Activated CD8-positive, alpha-beta memory T cell treated with anti-CD3 and anti-CD28 coated beads, Interleukin-2, amount 50 U/mL, for 4 hours (primary cell): ENCODE measurements at places on chromosomes 11 and 22.

- no peak for DNase-seq
These were observed 53.7 kb downstream of the PPP6R2 start for GRCh38 chr22:50396751-50397370.

GRCh38 chr22:41048791-41049717 is 43.3 kb upstream of the EP300 start:
- DNase-seq: no peak

GRCh38 chr22:24408630-24409029 is 18.8 kb upstream of the ADORA2A start:
- no peak for DNase-seq

- DNase-seq: no peak
These were observed 22.7 kb upstream of the ADORA2A start for GRCh38 chr22:24404561-24405275.

- DNase-seq: no peak
These were observed 484.6 kb downstream of the CNTN5 start for GRCh38 chr11:99505316-99505715.

DNA sequence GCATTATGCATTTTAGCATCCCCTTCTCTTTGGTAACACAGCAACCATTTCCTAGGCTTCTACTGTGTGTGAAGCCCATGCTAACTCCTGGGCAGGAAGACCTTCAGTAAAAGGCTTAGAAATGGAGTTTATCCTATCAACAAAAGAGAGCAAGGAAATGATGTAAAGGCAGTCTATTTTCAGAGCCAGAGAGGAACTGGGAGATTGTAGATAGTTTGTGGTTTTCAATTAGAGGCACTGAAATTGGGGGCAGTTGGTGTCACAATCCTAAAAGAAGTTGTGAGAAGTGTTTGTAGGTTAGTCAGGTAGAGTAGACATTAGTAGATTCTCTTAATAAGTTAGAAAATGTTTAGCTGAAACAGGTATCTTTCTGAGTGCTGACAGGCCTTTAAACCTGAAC is 7.1 kb downstream of the ACAD8 start:
- DNase-seq: no peak

DNA sequence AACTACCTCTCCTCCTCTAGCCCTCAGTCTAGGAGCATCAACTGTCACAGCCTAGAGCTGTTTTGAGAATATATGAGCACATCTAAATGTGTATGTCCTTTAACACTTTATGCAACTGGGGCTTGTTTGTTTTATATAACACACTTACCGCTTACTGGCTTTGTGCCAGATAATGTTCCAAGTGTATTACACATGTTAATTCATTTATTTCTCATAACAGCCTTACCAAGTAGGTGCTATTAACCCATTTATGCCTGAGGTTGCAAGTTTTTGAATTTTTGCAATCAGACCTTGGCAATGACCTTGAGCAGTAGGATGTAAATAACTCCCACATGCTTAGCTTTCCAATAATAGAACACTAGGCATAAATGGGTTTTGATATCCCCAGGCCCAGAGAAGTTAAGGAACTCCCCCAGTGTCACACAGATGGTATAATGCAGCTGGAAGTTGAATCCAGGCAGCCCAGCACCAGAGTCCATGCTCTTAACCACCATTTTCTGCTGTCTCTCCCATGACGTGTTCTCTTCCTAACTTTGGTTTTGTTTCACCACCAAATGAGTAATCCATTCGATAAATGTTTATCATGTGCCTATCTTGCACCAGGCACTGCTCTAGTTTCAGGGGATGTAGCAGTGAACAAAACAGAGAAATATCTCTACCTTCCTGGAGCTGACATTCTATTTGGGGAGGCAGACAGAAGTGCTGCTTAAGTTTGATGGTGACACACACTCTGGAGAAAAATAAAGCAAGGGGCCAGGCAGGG is 23.1 kb downstream of the PRDM11 start:
- no peak for DNase-seq

DNA sequence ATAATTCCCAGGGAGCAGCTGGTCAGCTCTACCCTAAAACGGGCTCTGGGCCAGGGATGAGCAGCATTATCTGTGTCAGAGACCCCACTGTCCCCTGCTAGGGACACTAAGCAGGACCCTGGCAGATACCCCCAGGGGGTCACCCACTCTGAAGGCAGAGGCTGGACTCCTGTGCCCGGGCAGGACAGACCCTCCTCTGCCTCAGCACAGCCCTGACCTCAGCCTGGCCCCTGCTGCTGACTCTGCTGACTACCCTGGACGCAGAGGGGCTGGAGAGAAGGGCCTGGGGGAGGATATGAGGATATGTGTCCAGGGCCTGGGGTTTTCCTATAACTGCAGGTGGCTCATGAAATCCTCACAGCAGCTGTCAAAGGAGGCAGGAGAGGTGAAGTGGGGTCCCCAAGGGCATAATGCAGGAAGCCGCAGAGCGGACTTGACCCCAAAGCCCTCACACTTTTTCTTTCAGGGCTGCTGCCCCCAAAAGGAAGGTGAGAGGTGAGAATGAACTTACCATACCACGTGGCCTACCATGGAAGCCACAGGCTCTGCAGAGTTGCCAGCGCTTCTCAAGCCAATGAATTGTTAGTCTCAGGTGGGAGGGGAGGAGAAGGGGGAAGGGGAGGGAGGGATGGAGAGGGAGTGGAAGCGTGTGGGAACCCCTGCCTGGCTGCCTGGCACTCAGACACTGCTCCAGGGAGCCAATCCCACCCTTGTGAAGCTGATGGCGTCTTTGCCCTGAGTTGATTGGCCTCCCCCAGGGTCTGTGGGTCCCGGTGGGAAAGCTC is 76.7 kb upstream of the WNT11 start:
- DNase-seq: no peak

- DNase-seq: no peak
These were observed 11.1 kb downstream of the SYNGR1 start for GRCh38 chr22:39360674-39361413.

- no peak for DNase-seq
These were observed 129.4 kb upstream of the TMEM45B start for GRCh38 chr11:129686269-129686668.

GRCh38 chr11:65658174-65659021 is 4.3 kb downstream of the RELA start:
- DNase-seq: no peak

- no peak for DNase-seq
These were observed 41.2 kb upstream of the ANO5 start for GRCh38 chr11:22151649-22152197.

GRCh38 chr11:114598461-114598860 is 2.9 kb upstream of the NXPE4 start:
- no peak for DNase-seq

- no peak for DNase-seq
These were observed 192.1 kb downstream of the IGLL1 start for GRCh38 chr22:23387827-23388516.

DNA sequence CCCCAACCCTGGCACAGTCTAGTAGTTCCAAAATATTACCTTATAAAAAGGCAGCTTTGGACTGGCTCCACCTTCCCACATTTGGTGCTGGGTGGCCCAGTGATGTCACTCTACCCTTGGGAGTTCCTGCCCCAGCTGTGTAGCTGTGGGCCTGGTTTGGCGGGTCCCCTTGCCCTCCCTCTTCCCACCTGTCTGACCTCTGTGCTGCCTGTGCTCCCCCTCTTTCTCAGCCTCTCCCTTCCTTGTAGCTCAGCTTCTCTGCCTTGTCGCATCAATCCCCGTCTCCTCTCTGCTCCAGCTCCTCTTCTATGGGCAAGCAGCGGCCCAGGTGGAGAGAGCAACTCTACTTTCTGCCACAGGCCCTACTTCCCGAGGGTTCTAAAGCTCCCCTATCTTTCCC is 54.6 kb downstream of the CHRDL2 start:
- DNase-seq: no peak

DNA sequence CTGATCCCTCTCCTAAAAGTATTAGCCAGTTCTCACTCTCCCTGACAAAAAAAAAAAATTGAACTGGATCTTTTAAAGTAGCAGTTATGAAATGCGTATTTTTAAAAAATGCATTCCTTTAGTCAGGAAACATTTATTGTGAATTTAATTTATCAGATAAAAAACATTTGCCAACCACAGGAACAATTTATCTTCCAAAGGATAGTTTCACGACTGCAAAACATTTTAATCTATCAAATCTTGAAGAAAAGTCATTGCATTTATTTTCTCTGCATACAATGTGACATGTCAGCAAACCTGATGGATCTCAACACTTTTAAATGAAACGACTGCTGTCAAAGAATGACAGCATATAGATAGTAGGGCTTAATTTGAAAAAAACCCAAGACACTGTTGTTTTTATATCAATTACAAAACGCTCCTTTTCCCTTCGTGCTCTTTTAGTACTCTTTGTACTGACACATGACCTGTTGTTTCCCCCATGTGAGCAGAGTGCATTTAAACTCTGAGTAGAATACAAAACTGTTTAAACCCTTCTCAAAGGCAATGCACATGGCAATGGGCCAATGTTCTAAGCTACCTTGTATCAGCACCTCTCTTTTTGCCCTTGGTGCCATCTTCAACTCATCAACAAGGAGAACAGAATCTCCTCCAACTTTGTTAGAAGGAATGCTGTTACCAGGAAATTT is 107.0 kb downstream of the ATG16L2 start:
- no peak for DNase-seq

GRCh38 chr11:77207618-77208313 is 79.7 kb downstream of the MYO7A start:
- DNase-seq: no peak

- no peak for DNase-seq
These were observed 110.7 kb downstream of the MICAL2 start for GRCh38 chr11:12221051-12221535.

DNA sequence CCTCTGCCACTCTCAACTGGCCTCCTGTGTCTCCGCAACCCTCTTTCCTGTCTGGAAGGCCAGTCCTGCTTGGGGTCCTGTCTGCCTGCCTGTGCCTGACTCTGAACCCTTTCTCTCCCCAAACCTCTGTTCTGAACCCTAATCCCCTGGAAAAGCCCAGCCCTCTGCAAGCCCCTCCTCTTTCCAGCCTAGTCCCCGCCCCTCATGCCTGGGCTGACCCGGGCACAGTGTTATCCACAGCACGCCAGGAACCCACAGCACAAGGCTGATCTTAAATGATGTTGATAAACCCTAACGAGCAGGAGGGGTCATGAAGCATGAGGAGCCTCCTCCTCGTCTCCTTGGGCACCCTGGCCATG is at the start of gene IFITM10:
TSS of gene IFITM10 (minus strand) at position 115 of the 359 bp plus-strand sequence. CDS start 153 bp downstream, outside the sequence.
- no peak for DNase-seq

GRCh38 chr22:50487290-50488005 is 789 bp downstream of the MIOX start:
- DNase-seq: no peak

- no peak for DNase-seq
These were observed 836.0 kb downstream of the JRKL start for GRCh38 chr11:97225794-97226193.

- no peak for DNase-seq
These were observed 23.2 kb upstream of the ST3GAL4 start for GRCh38 chr11:126332221-126332711.

DNA sequence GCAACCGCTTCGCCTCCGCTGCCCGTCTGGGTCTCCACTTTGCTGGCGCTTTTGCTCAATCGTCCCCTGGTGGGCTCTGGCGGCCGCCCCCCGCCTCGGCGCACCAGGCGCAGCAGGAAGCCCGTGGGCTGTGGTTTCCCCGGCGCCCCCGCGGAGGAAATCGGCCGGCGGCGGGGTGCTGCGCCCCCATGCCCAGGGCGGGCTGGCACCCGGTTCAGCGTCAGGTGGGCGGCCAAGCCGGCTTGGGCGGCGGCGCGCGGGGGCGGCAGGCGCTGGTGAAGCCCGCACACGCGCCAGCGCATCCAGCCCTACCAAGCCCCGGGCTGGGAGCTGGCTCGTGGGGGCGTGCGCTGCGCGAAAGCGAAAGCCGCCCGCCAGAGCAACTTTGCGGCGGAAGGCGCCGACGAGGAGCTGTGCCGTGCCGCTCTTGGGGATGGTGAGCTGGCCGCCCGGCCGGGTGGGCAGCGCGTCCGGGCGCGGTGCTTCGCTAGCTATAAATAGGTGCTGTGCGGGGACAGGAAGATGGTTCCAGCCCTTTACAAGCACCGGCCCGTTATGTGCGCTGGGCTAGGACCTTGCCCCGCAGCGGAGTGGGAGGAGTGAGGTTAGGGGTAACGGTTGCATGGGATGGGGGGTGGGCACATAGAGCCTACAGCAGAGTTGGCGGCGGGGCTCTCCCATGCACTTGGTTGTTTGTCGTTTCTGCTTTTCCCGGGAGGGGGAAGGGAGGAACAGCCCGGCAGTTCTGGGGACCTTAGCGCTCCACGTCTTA is 25.0 kb upstream of the SUSD2 start:
- DNase-seq: peak; percentile 84

DNA sequence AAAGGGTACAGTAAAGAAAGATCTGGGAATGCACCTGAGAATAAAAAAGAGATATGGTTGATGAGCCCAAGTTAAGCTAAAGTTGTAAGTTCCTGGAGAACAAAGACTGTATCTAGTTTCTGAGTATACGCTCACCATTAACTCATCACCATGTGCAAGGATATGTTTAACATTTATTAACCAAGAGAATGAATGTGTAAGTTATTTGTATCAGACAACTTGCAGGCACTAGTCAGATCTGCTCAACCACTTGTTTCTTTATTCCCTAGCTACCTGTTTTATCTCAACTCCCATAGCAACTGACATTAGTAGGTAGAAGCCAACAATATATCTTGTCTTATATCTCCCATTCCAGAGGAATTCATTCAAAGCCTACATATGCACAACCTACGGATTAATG is 74.9 kb upstream of the KCNA4 start:
- no peak for DNase-seq

- DNase-seq: no peak
These were observed 17.5 kb upstream of the OPCML start for GRCh38 chr11:133549826-133550225.

DNA sequence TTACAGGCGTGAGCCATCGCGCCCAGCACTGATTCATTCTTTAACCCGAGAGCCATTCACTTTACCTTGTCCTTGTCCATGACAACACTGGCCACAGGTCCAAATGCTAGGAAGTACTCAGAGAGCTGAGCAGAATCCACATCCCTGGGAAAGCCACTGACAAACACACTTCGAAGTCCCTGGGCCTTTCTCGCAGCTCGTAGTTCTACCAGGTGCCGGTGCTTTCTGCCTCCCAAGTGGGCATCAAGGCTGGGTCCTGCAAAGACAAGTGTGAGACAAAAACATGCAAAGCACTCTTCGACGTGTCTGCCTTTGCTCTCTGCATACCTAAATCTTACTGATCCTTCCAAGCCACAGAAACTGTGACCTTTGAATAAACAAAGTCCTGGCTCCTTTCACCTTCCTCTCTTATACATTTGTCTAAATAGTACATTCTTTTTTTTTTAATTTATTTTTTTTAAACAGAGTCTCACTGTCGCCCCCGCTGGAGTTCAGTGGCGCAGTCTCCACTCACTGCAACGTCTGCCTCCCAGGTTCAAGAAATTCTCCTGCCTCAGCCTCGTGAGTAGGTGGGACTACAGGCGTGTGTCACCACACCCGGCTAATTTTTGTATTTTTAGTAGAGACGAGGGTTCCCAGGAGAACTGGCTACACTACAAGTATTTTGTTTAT is 2.2 kb downstream of the TUT1 start:
- no peak for DNase-seq
